ENCODE measurements at places on chromosomes 3 and 15. TPM values are rescaled to one million over a fixed set of nuclear protein-coding genes. Genes with fewer than 3 reads are reported as not detected.

Gene PPIB
- total RNA-seq: 805 TPM

Gene GOLGA6L10
- 0.38 TPM for total RNA-seq

Gene MESP2
- 0.62 TPM for total RNA-seq

Gene AHSG
- not detected for total RNA-seq

Gene ERICH6
- not detected for total RNA-seq

Gene AGBL1
- total RNA-seq: not detected

Gene PLA2G4E
- not detected for total RNA-seq

Gene AP3B2
- total RNA-seq: 0.49 TPM

Gene FES
- 0.88 TPM for total RNA-seq

Gene ZDHHC23
- 3.8 TPM for total RNA-seq

Gene SPINK8
- total RNA-seq: not detected

Gene SLC28A2
- total RNA-seq: not detected

Gene RASL12
- 0.12 TPM for total RNA-seq

Measured in A549 treated with RU486 at 1 μM for 4 hours (cell line).